Fibroblast of skin of right biceps (primary cell): ENCODE measurements at places on chromosomes 5 and 9.
A peak's percentile ranks its signal among the peaks of the same experiment; 100 is the strongest.

DNA sequence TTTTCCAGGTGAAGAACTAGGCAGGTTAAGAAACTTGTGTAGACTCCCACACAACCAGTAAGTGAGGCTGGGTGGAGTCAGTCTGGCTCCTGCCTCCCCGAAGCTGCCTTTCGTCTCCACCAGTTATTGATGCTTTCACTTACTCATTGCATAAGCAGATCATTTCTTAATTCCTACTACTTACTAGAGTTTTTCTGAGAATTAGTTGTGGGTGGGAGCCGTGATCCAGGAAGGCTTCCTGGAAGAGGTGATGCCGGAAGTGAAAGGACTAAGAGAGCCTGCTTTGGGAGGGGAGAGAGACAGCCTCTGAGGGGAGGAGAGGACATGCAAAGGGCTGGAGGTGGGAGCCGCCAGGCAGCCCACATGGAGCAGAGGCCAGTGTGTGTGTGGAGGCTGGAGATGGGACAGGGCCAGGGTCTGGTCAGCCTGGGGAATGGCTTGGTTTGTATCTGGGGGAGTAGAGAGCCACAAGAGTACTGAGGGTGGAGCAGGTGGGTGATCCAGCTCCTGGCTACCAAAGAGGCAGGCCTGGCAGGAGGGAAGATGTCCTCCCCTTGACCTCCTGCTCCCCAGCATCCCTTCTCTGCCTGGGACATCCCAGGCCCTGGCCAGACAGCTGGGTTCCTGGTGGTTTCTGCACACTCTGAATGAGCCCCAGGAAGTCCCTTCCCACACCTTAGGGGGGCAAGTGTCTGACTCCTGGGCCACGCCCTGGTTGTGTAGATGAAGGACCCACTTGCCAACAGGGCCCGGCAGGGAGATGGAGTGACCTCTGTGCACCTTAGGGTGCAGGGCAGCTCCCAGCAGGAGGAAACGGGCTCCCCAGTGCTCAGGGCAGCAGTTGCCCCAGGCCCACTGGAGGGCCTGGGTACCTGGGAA, 12.2 kb upstream of the CARD19 start:
- DNase-seq = no peak

GRCh38 chr5:180486636-180487149, 7.5 kb upstream of the CNOT6 start:
- DNase-seq = no peak

DNA sequence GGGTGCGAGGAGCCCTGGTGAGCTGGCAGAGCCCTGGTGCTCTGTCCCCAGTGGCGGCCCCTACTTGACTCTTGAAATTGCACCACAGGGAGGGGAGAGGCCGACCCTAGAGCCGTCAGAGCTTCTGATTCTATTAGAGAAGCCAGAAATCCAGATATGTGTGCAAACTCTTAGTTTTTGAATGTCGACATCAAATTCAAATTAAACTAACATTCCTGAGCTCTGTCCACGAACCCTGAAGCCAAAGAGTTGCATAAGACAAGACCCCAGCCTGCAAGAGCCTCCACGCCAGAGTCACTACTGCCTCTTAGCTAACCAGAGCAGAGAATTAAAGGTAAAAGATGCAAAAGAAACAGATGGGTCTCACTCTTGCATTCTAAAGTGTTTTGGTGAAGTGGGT, 29.8 kb upstream of the MSX2 start:
- DNase-seq = no peak

DNA sequence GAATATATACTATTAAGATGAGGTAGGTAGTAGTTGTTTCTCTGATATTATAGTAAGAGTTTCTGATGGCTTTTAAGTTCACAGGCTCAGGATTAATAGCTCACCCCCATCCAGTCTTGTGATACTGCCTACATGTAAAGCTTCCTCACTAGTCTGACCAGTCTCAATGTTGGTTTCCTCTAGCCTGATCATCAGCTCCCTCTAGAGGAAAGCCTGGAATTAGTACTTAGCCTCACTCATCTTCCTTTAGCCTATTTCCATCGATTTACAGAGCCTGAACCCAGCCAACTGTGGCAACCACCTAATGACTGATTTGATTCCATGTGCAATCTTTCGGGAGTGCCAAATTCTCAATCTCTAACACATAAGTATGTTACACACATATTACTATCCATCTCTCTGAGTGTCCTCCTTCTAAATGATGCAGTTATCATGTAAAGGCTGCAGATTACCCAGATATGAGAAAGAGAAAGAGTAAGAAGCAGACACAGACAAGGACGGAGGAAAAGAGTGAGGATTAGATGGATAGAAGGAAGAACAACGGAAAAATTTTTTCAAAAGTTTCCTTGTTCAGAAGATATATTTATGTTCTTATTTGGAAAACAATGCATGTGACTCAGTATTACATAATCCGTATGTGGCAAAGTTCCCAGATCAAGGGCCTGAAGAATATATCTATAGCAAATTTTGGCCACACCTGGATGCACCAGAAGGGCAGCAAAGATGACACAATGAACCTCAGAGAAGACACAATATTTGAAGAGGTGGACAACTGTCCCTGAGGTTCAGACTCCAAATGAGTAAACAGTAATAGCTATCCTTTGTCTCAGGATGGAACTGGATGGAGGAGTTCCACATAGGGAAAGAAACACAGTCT, 333.7 kb downstream of the ELAVL2 start:
- peak; percentile 45 for DNase-seq
